ENCODE measurements at places on chromosomes 11 and 22. TPM values are rescaled to one million over a fixed set of nuclear protein-coding genes. Genes with fewer than 3 reads are reported as not detected.

Gene ELMOD1
- total RNA-seq: not detected

Gene KLHDC7B
- 16.0 TPM for total RNA-seq

Gene TMEM123
- 694 TPM for total RNA-seq

Gene GPR83
- total RNA-seq: 0.05 TPM

Gene ATM
- 242 TPM for total RNA-seq

GRCh38 chr11:99069856-99070444, 49.2 kb downstream of the CNTN5 start:
- peak overlapping the region; percentile 56 for H3K4me3 ChIP-seq
- DNase-seq: peak; percentile 6
- no peaks in the 10 kb centered on the region for H3K27me3 ChIP-seq
- H3K27ac ChIP-seq: peak overlapping the region; percentile 11
- H3K36me3 ChIP-seq: no peaks in the 10 kb centered on the region
- H3K4me1 ChIP-seq: peaks cover 3% of the 10 kb centered on the region

DNA sequence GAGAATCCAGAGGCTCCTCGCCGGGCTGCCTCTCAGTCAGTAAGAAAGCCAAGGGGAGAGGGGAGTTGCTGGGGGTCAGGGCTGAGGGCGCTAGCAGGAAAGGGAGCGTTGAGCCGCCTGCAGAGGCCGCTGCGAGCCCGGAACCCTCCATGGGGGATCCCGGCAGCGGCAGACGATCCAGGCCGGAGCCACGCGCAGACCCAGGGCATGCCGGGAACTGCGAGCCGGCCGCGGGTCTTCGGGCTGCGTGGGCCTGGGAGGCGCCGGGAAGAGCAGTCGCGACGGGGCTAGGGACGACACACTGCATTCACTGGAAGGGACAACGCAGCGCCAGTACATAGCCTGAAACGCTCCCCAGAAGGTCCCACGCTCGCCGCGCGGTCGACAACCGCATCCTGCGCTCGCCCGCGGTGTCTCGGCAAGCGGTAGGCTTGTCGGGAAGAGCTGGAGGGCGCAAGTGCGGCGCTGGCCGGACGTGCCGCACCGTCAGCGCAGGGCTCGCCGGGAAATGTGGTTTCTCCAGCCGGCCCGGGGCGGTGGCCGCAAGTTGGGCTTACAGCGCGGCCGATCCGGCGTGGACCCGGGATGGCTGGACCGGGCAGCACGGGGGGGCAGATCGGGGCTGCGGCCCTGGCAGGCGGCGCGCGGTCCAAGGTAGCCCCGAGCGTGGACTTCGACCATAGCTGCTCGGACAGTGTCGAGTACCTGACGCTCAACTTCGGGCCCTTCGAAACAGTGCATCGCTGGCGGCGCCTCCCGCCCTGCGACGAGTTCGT, at the start of gene LZTR1:
TSS of gene LZTR1 (plus strand) at position 511 of the 776 bp plus-strand sequence. CDS start at position 586, 75 bp downstream.
- peak within 1 kb of the TSS; percentile 84 for H3K4me3 ChIP-seq
- no peaks in the 10 kb centered on the region for H3K27me3 ChIP-seq
- peak within 1 kb of the TSS; percentile 90 for H3K27ac ChIP-seq
- DNase-seq: peak; percentile 66
- H3K36me3 ChIP-seq: peaks cover 12% of the 10 kb centered on the region
- H3K4me1 ChIP-seq: peaks cover 39% of the 10 kb centered on the region

DNA sequence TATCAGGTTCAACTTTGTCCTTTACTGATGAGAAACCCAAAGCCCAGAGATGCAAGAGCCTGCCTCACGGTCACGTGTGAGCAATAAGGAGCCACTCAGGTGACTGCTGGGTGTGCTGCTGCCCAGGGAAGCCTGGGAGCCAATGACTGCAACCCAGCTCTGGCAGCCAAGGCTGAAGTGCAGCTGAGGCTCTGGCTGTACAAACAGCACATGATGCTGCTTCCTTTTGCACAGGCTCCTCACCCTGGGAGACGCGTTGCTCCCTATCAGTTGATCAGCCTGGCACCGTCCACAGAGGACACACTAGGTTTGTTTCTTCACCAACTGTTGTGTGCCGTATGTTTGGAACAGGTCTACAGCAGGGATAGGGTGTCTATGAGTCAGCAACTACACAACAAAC, 168.7 kb downstream of the EFCAB6 start:
- H3K36me3 ChIP-seq: no peaks in the 10 kb centered on the region
- peaks cover 1% of the 10 kb centered on the region for H3K27me3 ChIP-seq
- no peak overlapping the region for H3K4me3 ChIP-seq
- no peak overlapping the region for H3K27ac ChIP-seq
- H3K4me1 ChIP-seq: no peaks in the 10 kb centered on the region
- DNase-seq: no peak

DNA sequence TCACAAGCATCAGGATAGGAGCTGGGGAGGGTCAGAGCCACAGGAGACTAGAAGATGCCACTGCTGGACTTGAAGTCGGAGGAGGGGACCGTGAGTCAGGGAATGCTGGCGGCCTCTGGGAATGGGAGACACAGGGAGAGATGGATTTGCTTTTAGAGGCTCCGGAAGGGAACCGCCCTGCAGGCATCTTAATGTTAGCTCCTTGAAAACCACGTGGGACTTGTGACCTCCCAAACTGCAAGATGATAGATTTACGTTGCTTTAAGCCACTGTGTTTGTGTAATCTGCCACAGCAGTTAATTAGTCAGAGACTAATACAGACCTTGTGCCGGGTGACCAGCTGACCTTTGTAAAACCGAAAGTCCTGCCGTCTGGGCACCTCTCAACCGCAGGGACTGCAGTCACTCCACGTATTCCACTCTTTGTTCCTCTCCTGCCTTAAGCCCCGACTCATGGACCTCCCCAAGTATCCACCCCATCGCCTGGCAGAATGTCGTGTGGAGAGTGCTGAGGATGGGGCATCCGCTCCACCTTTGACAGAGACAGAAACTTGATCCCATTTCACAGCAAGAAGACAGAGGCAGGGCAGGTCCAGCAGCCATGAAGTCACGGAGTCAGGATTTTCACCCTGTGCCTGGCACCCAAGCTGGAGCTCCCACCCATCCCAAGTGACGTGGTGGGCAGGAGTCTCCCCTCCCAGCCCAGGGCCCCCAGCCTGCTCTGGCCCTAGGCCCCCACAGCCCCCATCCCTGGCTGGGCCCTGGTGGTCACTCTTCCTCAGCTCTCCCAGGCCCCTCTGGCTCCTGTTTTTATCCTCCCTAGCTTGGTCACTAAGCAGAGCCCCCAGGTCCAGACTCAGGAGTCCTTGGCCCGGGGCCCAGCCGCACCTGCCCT, 19.4 kb upstream of the CTSD start:
- H3K4me3 ChIP-seq: no peak overlapping the region
- no peak overlapping the region for H3K27ac ChIP-seq
- H3K4me1 ChIP-seq: no peaks in the 10 kb centered on the region
- no peaks in the 10 kb centered on the region for H3K27me3 ChIP-seq

- no peak for DNase-seq
- no peaks in the 10 kb centered on the region for H3K27me3 ChIP-seq
- no peak overlapping the region for H3K27ac ChIP-seq
- H3K36me3 ChIP-seq: no peaks in the 10 kb centered on the region
- H3K4me3 ChIP-seq: no peak overlapping the region
Observed at GRCh38 chr11:30206249-30206996, 24.4 kb upstream of the FSHB start.

GRCh38 chr11:100684101-100685065, 2.7 kb upstream of the ARHGAP42 start:
- no peak overlapping the region for H3K4me3 ChIP-seq
- peaks cover 33% of the 10 kb centered on the region for H3K27me3 ChIP-seq
- no peak for DNase-seq
- no peak overlapping the region for H3K27ac ChIP-seq

DNA sequence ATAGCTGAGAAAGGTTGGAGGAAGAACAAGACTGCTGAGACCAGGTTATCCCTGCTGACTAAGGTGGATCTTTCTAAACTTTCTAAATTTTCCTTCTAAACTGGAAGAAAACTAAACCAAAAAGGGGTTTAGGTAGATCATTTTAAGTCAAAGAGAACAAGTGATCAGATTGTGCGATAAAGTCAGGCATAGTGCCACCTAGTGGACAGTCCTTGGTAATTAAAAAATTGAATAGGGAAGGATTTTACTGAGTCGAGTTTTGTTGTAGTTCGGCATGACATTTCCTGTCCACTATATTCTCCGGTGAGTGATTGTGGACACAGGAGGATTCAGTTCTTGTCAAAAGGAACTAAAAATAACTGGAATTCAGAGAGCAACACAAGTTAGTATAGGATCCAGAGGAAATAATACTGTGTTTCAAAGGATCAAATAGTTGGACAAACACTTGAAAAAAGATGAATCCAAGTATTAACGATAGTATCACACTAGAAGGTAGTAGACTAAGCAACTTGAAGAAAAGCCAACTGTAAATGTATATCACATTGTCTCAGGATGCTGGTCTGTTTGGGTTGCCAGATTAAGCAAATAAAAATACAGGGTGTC, 1236.4 kb downstream of the FAM181B start:
- H3K4me3 ChIP-seq: no peak overlapping the region
- H3K27me3 ChIP-seq: no peaks in the 10 kb centered on the region
- no peaks in the 10 kb centered on the region for H3K4me1 ChIP-seq
- H3K36me3 ChIP-seq: no peaks in the 10 kb centered on the region
- DNase-seq: peak; percentile 26

GRCh38 chr11:76807206-76807875, 24.2 kb downstream of the TSKU start:
- peaks cover 3% of the 10 kb centered on the region for H3K36me3 ChIP-seq
- no peak overlapping the region for H3K27ac ChIP-seq
- no peak overlapping the region for H3K4me3 ChIP-seq
- no peaks in the 10 kb centered on the region for H3K27me3 ChIP-seq
- DNase-seq: peak; percentile 76
- peaks cover 43% of the 10 kb centered on the region for H3K4me1 ChIP-seq

Measured in activated CD4-positive, alpha-beta T cell treated with anti-CD3 and anti-CD28 coated beads, Interleukin-2, amount 10 ng/mL, durations not matched to agents 7 days and 5 days (primary cell).